ENCODE measurements at places on chromosomes 16 and 17.

- DNase-seq = no peak
Measured at GRCh38 chr17:52744179-52744578, 585.7 kb upstream of the CA10 start.

DNA sequence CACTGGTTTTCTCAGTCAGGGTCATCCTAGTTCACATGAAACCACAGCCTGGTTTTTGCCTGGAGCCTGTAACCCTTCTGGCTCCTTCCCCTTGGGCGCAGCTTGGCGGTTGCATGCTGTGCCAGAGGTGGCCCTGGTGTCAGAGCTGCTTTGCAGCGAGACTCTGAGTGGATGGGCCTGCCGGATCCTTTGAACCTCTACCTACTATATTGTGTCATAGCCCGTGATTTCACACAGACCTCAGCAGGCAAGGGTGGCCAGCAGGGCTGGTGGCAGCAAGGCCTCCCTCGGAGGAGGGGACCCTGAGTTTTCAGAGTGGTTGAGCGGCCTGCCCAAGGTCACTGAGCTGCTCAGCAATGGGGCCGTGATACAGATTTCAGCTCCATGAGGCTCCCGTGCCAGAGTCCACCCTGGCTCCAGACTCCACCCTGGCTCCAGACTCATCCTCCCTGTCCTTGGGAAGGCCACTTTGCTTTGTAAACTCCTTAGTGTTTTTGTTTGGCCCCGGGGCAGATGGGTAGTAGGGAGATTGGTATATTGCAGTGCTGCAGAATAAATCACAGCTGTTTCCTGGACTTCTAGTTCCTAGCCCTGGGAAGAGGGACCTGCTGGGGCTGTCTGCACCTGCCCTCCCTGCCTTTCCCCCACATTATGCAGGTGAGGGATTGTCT, 9.7 kb downstream of the MPRIP start:
- DNase-seq = no peak

DNA sequence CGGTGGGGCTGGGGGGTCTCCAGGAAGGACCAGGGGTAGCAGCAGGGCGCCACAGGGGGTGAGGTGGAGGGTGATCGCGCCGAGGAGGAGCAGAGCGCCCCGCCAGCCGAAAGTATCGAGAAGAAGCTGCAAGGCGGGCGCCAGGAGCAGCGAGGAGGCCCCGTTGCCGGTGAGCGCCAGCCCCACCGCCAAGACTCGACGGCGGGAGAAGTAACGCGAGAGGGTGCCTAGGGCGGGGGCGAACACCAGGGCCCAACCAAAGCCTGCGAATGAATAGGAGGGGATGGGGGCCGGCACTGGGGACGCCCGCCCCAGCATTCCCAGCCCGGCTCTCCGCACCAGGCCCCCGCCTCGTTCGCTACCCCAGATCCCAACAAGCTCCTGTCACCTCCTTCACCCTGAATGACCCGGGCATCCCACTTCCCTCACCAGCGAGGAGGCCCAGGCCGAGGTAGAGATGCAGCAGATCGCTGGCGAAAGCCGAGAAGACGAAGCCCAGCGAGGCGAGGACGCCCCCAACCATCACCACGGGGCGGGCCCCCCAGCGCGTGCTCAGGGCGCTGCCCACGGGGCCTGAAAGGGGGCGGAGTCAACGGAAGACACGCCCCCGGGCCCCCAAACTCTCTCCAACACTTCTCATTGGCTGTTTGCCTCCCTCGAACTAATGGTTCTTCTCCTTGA, 1.3 kb downstream of the SLC16A11 start:
- no peak for DNase-seq

DNA sequence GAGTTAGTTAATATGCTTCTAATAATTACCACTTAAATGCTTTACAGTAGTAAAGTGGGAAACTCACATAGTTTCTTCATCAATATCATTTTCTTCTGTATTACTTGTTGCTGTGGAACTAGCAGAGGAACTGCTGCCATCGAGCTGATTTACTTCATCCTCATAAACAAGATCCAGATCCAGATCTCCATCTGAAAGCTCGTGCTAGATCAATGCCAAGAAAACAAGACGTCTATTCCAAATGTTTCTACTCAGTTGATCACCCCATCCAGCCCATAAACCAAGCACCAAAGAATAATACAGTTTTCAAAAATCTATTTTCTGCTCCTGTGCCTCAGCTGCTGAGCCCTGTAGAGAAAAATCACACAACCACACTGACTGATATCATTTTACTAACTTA, 59.1 kb downstream of the TRIM37 start:
- DNase-seq = no peak

DNA sequence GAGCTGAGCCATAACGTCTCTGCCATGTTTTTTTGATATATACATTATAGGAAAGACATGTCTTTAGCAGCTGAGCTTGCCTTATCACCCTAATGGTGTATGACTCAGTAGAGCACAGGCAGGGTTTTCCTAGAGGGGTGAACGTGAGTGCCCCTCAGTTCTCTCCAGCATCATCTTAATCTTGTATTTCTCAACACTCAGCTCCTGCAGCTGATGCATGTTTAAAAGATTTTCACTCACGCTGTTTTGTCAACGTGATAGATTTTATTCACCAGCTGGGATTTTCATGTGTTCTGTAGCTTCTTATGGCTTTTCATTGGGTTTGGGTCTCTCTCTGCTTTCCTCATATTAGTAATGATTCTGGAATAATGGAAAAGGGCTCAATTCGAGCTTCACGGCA, 186.0 kb upstream of the PMFBP1 start:
- DNase-seq = no peak

DNA sequence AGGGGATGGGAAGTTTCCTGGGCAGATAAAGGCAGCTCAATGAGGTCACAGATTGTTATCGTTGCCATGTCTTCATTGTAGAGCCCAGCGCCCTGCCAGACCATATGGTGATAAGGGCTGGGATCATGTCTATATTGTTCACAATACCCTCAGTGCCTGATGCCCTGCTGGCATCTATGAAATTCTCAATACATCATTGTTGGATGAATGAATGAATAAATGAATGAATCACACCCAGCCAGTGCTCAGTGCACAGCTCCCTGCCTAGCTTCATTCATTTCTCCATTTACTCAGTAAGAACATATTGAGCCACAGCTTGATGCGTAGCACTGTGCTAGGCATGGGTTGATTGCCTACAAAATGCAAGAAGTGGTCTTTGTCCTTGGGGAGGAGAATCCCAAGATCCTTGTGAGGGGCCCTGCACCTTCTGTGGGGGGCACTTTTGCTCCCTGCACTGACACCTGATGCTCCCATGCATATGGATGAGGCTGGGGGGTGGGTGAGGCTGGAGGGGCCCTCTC, 29.7 kb downstream of the MRC2 start:
- DNase-seq = no peak

DNA sequence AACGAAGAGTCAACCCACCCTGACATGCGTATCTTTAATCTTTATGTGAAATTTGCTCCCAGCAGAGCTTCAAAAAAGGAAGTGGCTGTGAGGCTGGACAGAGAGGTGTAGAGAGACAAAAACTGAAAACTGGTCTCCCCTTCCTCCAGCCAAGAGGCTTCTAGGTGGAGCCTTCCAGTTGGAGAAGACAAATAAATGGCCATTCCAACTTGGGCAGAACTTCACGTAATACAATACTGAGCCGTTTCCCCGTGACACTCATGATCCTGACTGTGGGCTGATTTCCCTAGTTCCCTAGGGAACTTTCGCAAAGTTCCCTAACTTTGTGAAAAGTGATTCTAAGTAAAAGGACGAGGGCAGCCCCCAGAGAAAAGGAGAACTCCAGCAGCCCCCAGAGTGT, 78.8 kb downstream of the ZFHX3 start:
- DNase-seq = no peak

DNA sequence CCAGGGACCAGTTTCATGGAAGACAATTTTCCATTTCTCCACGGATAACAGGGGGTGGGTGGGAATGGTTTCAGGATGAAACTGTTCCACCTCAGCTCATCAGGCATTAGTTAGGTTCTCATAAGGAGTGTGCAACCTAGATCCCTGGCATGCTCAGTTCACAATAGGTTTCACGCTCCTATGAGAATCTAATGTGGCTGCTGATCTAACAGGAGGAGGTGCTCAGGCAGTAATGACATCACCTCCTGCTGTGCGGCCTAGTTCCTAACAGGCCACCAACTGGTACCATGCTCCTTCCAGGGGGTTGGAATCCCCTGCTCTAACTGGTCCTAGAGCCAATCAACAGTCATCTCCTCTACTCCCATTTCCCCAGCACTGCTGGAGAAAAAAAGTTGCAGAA, 19.9 kb downstream of the TEX14 start:
- no peak for DNase-seq

DNA sequence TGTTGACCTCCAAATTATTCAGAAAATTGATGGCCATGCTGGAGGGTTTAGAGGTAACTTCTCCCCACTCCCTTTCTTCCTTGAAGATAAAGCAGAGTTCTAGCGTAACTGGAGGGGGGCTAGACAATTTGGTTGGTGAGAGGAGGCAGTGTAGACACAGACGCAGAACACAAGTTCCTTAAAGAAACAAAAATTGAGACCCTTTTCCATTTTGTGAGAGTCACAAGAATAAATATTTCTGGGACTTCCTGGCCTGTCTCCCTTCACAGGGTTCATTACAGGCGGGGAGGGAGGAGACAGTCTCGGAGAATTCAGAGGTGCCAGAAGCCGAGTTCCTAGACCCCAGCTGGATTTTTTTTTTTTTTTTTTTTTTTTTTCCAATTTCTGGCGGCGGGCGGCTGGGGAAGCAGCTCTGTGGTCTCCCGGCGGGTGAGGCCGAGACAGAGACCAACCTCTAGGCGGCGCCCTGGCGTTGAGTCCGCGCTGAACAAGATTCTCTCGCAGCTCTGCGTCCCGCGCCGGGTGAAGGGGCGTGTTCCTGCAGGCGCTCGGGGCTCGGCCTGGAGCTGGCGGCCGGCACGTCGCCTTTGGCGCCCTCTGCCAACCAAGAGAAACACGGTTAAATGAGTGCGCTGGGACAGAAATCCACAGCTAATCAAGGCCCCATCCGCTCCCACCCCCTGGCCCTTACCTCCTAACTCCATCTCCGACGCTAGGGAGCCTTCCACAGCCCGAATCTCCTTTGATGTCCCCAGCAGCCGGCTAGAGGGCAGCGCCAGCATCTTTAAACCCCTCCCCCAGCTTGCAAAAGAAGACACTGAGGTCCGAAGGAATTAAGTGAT, 10.2 kb upstream of the HOXB9 start:
- no peak for DNase-seq

DNA sequence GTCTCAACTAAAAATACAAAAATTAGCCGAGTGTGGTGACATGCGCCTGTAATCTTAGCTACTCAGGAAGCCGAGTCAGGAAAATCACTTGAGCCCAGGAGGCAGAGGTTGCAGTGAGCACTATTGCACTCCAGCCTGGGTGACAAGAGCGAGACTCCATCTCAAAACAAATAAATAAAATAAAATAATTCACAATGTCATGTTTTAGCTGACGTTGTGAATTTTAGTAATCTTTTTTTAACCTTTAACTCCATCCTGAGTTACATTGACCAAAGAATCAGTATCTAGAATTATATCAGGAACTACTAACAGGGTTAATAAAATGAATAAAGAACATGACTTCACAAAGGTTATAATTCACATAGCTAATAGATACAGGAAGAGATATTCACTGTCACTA, 5.9 kb downstream of the RBL2 start:
- no peak for DNase-seq

- DNase-seq = no peak
Measured at GRCh38 chr17:29190039-29190438, 9.8 kb upstream of the MYO18A start.

DNA sequence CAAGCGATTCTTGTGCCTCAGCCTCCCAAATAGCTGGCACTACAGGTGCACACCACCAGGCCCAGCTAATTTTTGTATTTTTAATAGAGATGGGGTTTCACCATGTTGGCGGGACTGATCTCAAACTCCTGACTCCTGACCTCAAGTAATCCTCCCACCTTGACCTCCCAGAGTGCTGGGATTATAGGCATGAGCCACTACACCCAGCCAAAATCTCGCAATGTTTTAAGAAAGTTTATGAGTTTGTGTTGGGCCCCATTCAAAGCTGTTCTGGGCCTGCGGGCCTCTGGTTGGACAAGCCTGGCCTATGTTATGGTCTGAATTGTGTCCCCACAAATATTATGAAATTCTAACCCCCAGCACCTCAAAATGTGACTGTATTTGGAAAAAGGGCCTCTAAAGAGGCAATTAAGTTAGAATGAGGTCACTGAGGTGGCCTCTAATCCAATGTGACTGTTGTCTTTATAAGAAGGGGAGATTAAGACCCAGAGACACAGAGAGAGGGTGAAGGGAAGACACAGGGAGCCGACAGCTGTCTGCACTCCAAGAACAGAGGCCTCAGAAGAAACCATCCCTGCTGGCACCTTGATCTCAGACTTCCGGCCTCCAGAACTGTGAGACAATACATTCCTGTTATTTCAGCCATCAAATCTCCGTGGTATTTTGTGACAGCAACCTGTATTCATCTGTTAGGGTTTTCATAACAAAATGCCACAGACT, 469.9 kb downstream of the HS3ST4 start:
- no peak for DNase-seq

DNA sequence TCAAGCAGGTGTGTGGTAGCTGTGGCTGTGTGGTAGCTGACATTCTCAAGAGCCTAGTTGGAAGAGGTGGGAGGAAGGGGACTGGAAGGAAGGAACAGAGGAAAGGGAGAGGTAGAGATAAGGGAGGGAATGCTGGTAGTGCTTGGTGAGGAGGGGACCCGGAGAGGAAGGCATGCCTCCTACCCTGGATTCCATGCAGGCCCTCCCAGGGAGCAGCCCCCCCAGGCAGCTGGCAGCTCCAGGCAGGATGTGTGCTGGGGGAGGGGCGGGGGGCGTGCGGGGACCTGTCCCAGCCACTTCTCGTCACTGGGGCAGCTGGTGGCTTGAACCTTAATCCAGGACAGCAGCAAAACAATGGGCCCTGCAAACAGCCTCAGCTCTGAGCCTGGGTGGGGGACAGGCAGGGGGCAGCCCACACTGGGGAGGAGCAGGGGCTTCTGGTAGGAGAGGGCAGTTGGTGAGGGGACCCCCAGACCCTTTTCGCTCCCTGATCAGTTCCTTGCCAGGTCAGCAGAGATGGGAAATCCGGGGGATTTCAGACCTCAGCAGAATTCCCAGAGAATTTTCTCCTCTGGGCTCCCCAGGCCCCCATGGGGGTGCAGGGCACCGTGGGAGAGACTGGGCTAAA, 27.1 kb downstream of the ARHGAP23 start:
- no peak for DNase-seq

- no peak for DNase-seq
Measured at GRCh38 chr17:41824086-41824485, 11.3 kb downstream of the FKBP10 start.

DNA sequence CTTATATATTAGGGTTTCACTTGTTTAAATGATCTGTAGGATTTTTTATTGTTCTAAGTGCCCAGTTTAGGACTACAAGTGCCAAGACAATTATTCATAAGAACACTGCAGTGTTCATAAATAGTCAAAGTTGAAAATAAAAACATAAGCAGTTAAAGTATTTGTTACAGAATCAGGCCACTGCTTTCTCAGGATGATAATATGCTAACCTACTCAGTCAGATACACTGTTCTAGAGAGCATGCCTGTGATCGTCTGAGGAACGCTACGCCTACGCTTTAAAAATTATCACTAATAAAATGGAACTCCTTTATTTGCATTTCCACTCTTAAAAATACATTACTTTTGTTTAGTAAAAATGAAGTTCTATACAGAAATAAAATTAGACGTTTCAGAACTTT, 37.4 kb upstream of the TRAP1 start:
- DNase-seq = no peak
